Posterior cingulate gyrus (tissue), 11 donors: ENCODE measurements at places on chromosomes 13 and 19.

DNA sequence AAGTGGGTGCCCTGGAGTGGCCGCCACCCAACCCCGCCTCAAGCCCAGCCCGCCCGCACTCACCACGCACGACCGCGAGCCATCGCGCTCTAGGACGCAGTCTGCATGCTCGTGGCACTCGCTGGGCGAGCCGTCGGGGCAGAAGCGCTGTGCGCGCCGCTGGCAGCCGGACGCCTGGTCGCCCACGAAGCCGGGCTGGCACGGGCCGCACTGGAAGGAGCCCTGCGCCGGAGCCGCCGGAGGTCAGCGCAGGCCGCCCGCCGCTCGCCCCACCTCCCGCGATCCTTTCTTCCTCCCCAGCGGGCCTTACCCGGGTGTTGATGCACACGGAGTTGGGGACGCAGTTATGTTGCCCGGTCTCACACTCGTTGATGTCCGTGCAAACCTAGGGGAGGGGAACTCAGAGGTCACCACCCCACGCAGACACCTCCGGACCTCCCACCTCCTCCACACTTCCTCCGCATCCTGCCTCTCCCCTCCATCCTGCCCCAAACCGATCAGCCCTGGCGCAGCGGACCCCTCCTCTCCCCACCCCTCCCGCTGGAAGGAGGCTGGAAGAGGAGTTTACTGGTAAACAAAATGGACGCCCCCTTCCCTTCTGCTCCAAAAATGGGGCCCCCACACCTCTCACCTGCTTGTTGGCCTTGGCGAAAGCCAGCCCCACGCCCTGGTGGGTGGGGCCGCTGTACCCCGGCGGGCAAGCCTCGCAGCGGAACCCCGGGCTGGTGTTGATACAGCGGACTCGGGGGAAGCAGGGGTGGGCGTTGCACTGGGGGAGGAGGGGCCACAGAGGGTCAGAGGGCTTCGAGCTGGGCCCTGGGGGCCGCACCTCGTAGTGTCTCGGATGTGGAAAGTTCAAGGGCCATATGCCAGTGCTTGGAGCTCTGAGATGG, 2.3 kb downstream of the COMP start:
- DNase-seq, result no peak

- no peak for DNase-seq
These were observed 22.3 kb downstream of the IER2 start for GRCh38 chr19:13172346-13173138.

DNA sequence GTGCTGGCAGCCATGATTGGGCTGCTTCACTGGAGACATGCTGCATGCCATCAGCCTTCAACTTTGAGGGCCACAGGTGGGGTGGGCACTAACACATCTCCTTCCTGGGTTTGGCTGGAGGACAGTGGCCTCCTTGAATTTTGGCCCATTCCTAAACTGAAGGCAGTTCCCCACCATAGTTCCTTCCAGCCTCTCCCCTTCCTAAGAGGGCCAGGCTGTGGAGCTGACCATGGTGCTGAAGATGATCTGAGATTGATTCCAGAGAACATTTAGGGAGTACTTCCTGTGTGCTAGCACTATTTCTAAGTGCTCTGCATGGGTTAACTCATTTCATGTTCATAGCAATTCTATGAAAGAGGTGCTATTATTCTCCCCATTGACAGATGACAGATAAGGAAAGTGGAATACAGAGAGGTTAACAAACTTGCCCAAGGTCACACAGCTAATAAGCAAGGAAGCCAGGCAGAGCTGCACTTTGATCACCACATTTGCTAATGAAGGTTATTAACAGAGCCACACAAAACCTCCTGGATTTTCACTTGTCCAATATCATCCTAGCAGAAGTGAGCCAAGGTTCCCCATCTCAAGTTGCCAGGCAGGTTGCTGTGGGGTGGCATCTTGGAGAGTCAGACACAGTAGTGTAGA, 175.3 kb downstream of the ZIC5 start:
- no peak for DNase-seq

- DNase-seq, result no peak
These were observed 5.0 kb downstream of the JAK3 start for GRCh38 chr19:17842663-17843291.

DNA sequence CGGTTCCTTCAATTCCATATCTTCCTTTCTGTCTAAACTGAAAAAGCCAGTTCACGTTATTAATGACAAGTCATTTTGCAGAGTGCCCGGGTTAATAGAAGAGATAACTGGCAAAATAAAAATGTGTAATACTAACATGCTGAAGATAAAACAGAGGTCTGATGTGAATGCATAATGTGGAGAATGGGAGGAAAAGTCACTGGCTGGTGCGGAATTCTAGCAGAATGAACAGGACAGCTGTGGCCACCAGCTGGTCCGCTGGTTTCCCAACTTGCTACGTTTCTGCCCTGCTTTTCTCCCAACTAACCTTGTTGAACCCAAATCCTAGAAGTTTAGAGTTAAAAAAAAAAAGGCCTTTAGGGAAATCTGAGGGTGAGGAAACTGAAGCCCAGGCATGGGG, 42.4 kb downstream of the PCDH8 start:
- no peak for DNase-seq

DNA sequence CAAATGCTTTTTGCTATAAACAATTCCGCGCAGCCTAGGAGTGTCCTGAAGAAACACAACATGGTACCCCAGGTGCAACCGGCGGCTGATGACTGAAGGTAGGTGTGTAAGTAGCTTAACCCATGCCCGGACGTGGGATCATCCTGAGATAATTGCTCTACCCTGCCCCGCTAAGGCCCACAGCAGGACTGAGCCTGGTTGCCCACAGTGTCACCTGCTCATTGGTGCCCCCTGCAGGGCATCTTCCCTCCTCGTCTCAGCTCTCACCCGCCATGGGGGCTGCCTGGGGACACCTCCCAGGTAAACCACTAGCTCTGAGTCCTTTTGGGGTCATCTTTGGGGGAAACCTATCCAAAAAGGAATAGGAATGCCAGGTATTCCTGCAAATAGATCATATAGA, 22.3 kb downstream of the TMEM161A start:
- DNase-seq, result no peak

DNA sequence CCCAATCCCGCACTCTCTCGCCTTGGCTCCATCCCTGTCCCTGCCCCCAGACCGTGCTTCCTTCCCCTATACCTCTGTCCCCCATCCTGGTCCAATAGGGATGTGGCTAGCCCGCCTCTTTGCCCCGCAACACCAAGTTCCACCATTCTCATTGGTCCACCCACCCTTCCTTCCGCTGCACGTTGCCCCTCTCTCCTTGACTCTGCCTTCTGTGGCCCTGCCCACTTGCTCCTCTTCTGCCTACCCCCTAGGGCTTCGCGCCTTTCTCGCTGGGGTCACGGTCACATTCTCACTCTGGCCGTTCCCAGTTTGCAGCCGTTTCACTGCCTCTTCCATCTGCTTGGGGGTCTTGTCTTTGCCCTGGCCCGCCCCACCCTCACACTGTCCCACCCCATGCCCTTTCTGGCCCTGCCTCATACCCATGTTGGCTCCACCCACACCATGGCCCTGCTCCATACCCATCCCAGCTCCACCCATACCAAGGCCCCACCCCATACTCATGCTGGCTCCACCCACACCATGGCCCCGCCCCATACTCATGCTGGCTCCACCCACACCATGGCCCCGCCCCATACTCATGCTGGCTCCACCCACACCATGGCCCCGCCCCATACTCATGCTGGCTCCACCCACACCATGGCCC, 4.5 kb upstream of the ARHGAP45 start:
- no peak for DNase-seq

GRCh38 chr19:17125728-17126677, 50.4 kb downstream of the MYO9B start:
- DNase-seq, result peak; percentile 19

DNA sequence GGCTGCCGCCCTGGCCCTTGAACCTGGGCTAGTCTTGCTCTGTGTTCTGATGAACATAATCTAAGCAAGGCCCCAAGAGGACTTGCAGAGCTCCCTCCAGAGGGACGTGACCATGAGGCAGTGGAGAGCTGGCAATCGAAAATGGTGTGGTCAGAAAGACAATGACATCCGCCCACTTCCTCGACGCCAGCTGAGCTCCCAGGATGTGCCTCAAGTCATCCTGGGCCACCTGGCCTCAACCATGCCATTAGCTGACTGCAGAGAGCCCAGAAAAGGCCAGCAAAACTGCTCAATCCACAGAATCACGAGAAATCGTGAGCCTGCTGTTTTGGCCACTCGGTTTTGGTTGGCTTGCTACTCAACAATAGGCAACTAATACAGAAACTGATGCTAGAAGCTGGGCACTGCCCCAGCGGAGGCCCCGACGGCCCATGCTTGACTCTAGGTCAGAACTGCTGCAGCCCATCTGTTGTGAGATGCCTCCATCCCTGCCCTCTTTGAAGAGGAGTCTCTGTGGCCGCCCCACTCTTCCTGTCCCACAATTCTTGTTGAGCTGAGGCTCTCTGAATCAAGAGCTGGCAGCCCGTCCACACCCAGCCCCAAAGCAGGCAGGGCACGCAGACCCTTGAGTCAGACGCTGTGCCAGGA, 53.3 kb downstream of the STK24 start:
- no peak for DNase-seq

GRCh38 chr13:77860507-77860981, 58.1 kb downstream of the EDNRB start:
- no peak for DNase-seq

DNA sequence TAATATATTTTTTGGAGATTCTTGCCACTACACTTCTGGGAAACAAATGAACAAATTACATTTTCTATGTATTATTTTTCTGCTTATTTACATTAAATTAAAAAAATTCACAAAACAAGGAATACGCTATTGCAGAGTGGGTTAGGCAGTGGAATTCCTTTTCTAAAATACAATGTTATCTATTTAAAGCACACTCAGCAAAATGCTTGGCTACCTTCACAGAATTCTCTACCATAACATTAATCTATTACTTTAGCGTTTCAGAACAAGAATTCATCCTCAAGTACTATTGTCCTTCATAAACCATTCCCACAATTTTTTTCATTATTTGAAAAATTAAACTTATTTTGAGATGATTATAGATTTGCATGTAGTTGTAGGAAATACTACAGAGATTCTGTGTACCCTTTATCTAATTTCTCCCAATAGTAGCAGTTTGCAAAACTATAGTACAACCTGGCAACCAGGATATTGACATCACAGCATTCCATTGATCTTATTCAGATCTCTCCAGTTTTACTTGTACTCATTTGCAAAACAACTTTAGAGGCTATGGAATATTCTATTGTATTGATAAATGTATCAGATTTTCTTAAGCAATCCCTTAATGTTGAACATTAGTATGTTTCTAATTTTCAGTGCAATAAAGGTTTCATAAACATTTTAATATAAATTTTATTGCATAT, 120.9 kb downstream of the DLEU7 start:
- DNase-seq, result no peak

- DNase-seq, result peak; percentile 98
These were observed 17.7 kb upstream of the SPACA4 start for GRCh38 chr19:48588670-48589401.

DNA sequence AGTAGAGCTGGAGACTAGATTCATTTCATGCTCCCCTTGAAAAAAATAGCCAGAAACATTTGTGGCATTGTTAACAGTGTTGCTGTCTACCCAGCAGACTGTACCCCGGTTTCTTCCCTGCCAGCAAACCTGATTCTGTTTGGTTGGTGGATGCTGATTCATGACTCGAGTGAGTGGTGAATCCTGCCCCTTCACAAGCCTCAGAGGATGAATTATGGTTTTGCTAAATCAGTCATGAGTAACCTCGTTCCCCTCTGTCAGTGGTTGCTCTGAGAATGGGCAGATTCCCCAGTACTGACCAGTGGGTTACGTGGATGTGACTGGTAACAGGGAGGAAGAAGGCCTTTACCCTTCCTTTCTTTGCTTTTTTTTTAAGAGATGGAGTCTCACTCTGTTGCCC, 10.1 kb downstream of the NLRP12 start:
- DNase-seq, result no peak

DNA sequence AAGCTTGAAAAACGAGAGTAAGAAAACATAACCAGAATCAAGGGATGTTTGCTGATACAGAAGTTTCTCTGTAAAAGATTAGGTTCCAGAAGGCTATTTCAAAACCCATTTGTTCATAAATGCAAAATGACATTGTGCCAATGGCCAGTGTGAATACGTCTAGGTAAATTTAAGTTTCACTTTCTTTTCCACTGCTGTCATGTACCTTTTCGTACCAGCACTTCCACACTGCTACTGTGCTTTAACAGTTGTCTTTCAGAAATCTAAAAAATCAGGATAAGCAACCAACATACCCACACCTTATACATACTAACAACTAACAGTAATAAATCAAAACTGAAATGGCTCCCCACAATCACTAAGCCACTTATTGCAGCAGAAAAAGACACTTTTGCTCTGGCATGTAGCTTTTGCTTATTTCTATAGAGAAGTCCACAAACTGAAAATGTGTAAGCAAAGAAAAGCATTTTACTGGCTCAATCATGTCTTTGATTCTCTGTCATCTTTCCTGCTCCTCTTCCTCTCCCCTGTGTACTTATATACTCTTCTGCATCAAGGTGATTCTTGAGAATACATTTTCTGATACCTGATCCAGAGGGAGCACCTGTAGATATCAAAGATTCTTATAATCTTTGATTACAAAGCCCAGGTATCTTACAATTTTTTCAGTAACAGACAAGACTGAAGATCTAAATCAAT, 34.3 kb downstream of the ELF1 start:
- no peak for DNase-seq

- no peak for DNase-seq
These were observed 129.4 kb downstream of the PCDH20 start for GRCh38 chr13:61286148-61286745.

DNA sequence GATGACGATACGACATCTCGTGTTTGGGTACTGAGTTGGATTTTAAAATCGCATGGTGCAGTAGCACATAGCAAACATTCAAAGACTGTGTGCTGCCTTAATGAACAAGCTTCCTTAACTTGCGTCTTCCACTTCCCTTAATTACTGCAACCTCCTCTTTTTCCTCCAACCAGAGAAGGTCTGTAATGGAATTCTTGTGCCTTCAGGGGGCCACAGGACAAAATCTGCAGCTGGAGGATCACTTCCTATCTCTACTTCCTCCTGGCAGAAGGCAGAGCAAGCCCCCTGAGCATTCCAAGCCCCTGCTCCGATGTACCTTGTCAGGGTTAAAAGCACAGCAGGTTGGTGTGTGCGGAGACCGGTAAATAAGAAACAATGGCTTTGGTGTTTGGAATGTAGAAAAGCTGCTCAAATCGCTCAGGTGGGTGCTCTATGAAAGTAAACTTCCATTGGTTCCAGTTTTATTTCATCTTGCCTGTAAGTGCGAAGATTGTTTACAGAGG, 151.3 kb upstream of the UQCRFS1 start:
- peak; percentile 8 for DNase-seq

GRCh38 chr13:30898678-30899241, 7.3 kb upstream of the MEDAG start:
- DNase-seq, result no peak

GRCh38 chr19:49497047-49497788, 984 bp downstream of the RPS11 start:
- no peak for DNase-seq

DNA sequence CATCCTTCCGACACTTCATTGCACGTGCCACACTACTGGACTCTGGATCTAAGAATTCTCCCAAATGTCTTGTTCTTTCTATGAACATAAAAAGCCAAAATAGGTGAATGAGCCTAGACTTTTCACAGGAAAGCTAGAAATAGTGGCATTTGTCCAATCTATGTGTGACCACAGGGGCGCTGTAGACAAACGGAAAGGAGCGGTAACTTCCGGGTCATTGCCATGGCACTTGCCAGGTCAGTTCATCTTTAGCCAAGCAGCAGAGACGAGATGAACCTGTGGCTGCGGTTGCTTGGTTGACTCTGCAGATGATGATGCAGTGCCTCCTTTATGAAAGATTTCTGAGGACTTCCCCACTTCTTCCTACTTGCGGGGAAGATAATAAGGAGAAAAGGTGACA, 65.6 kb downstream of the ADGRE1 start:
- DNase-seq, result no peak

- no peak for DNase-seq
These were observed 23.4 kb upstream of the NDUFS7 start for GRCh38 chr19:1360126-1360817.
